Sigmoid colon (tissue), 7 donors: ENCODE measurements at places on chromosomes 12 and 14. TPM values are rescaled to one million over a fixed set of nuclear protein-coding genes. Genes with fewer than 3 reads are reported as not detected.

- DNase-seq: no peak
Measured at GRCh38 chr12:110501399-110501751, 536 bp downstream of the VPS29 start.

DNA sequence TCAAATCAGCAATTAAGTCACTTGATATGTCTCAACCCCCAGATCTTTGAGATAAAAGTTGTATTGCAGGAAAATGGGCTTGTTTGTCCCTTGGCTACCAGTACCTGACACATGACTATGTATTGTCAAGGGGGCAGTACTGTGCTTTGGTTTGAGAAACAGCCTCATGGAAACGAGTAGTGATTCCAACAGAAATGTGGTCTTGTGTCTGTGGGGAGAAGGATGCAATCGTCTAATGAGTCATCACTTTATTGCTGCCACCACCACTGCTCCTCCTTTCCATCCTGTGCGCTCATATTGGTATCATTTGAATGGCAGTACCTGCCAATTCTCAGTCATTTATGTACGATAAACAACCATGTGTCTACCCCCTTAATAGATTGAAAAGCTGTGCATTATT is 72.8 kb upstream of the ARHGAP5 start:
- DNase-seq: no peak

DNA sequence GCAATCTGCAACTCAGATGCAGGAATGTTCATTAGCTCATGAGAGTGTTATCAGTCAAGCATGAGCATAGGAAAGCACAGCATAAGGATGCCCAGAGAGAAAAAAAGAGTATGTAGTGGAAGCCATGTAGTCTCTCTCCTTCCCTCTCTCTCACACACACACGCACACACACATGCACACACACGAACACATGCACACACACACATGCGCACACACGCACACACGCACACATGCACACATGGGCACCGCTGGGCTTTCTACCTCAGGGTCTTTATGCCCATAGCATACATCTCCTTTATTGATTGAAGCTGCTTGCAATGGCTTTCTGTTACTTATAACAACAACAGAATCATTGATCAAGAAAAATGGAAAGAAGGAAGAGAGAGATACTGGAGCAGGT is 240.9 kb downstream of the ETNK1 start:
- no peak for DNase-seq

DNA sequence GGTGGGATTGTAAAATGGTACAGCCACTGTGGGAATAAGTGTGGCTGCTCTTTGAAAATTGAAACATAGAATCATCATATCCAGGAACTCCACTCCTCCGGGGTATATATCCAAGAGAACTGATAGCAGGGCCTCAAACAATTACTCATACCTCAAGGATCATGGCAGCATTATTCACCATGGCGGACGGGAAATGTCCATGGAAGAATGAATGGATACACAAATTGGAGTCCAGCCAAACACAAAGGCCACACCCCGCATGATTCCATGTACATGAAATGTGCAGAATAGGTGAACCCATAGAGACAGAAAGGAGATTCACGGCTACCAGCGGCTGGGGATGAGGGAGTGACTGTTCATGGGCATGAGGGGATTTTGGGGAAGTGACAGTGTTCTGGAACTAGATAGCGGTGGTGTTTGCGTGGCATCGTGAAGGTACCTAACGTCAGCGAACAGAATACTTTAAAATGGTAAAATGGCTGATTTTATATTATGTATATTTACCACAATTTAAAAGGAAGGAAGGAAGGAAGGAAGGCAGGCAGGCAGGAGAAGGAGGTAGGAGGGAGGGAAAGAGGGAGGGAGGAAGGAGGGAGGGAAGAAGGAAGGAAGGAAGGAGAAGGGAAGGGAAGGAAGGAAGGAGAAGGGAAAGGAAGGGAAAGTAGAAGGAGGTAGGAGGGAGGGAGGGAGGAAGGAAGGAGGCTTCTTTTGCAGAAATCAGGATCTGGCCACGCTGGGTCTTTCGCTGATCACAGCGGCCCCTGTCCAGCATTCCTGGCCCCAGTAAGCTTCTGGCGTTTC is 14.1 kb upstream of the NCOR2 start:
- DNase-seq: no peak

Gene C3AR1
- total RNA-seq: 16.8 TPM

GRCh38 chr12:110004598-110004997 is 5.4 kb downstream of the ANKRD13A start:
- no peak for DNase-seq

DNA sequence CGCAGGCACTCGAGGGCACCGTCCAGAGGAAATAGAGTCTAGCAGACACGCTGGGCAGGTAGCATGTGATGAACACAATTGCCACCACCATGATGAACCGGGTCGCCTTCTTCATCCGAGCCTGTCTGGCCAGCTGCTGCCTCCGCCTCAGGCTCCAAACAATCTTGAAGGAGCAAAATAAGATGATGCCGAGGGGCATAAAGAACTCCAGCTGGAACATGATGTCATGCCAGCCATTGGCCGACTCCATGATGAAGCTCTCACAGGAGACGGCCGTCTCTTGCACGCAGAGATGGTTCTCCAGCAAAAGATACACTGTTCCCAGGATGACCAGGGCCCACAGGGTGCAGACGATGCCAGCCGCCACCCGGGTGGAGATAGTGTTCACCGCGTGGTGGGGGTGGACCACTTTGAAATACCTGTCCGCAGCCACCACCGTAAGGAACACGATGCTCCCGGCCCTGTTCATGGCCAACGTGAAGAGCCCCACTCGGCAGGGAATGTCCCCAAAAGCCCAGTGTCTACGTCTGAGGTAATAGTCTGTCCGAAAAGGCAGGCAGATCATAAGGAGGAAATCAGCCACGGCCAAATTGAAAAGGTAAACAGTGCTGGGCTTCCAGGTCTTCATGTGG is 945 bp downstream of the HCAR1 start:
- DNase-seq: no peak

DNA sequence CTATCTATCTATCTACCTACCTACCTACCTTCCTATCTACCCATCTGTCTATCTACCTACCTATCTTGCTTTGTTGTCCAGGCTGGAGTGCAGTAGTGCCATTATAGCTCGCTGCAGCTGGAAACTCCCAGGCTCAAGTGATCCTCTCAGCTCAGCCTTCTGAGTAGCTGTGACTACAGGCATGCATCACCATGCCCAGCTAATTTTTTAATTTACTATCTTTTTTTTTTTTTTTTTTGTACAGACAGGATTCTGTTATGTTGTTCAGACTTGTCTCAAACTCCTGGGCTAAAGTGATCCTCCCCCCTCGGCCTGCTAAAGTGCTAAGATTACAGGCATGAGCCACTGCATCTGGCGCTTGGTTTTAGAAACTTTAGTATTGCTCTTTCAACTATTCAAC is 762.4 kb downstream of the SLC6A15 start:
- no peak for DNase-seq

Gene MYH6
- not detected for total RNA-seq

- DNase-seq: no peak
Measured at GRCh38 chr12:89593233-89593632, 67.4 kb upstream of the POC1B start.

Gene KRT78
- not detected for total RNA-seq

Gene KRT6C
- total RNA-seq: not detected

Gene TSHR
- total RNA-seq: not detected
